Right atrium auricular region (tissue), 2 donors: ENCODE measurements at places on chromosomes 4 and X.

- H3K36me3 ChIP-seq, result no peaks in the 10 kb centered on the region
- H3K27me3 ChIP-seq, result no peaks in the 10 kb centered on the region
- H3K27ac ChIP-seq, result no peak overlapping the region
- no peak overlapping the region for H3K4me3 ChIP-seq
Measured at GRCh38 chr4:156191044-156191781, 237.5 kb upstream of the CTSO start.

DNA sequence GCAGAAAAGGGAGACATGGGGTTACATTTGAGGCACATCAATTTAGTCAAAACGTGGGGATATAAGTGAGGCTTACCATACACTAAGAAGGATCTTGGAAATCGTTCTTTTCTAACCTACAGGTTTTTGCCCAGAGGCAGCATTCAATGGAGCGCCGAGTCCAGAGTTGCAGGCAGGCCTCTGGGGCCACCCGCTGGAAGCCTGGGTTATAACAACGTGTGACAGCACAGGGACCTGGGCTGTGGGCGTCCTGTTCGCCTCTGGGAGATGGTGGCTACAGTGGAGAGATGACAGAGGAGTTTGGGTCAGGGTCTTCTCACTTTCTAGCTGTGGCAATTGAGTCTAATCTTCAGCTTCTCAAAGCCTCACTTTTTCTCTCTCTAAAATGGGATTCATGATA, 53.9 kb downstream of the ENPP6 start:
- H3K4me1 ChIP-seq, result no peaks in the 10 kb centered on the region
- DNase-seq, result peak; percentile 58

DNA sequence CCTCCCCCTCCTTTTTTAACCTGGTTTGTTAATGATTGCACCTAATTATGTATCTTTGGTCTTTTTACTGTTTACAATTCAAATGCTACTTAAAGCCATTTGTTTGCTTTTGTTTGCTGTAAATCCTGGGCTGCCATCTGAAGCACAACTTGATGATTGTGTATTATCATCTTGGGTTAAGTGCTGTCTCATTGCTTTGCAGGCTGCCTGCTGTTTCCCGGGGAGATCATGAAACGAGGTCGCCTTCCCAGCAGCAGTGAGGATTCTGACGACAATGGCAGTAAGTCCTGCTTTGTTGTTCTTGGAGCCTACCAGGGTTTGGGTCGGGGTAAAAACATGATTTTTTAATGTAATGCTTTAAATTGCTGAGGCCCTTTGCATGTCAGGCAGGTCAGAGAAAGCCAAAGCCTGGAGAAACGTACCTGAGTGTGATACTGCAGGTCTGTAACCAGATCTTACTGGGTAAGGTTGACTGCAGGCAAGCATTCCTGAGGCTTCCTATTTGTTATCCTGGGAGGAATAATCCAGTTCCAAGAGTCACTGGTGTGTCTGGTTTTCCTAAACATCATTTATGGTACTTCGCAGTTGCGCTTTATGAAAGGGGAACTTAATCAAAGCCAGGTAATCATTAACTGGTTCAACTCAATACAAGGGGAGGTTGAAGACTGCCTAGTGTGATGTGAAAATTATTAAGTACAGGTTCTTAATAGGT, 22.2 kb downstream of the JADE1 start:
- H3K27me3 ChIP-seq, result no peaks in the 10 kb centered on the region
- DNase-seq, result no peak
- peaks cover 13% of the 10 kb centered on the region for H3K36me3 ChIP-seq
- no peak overlapping the region for H3K4me3 ChIP-seq

DNA sequence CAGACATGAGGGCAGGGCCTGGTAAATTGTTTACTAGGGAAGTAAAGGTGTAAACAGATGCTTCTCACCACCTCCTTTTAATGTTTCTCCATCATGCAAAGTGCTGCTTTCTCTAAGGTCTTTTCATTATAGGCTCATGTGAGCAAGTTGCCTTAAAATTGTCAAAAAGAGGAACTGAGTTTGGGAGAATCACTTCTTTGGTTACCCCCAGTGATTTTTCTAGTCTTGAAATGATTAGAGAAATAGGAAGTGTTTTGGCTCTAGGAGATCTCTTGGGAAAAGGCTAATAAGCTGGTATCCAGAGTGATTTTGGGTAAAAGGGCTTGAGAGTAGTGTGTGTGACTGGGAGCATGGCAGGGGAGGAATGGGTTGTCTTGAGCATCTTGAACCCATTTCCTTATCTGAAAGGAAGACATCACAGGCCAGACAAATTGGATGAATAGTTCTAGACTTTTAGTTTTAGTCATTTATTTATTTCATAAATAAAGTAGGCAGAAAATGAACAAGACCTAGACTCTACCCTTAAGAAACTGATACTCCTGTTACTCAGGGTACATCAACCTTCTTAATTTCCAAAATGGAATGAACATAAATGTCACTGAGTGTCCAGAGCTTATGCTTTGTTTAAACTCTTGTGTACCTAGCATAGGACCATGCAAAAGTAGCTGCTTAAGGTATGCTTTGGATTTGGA, 14.2 kb downstream of the GRPR start:
- H3K36me3 ChIP-seq, result no peaks in the 10 kb centered on the region
- H3K4me3 ChIP-seq, result no peak overlapping the region
- no peaks in the 10 kb centered on the region for H3K27me3 ChIP-seq
- H3K4me1 ChIP-seq, result no peaks in the 10 kb centered on the region
- no peak for DNase-seq
- no peak overlapping the region for H3K27ac ChIP-seq

DNA sequence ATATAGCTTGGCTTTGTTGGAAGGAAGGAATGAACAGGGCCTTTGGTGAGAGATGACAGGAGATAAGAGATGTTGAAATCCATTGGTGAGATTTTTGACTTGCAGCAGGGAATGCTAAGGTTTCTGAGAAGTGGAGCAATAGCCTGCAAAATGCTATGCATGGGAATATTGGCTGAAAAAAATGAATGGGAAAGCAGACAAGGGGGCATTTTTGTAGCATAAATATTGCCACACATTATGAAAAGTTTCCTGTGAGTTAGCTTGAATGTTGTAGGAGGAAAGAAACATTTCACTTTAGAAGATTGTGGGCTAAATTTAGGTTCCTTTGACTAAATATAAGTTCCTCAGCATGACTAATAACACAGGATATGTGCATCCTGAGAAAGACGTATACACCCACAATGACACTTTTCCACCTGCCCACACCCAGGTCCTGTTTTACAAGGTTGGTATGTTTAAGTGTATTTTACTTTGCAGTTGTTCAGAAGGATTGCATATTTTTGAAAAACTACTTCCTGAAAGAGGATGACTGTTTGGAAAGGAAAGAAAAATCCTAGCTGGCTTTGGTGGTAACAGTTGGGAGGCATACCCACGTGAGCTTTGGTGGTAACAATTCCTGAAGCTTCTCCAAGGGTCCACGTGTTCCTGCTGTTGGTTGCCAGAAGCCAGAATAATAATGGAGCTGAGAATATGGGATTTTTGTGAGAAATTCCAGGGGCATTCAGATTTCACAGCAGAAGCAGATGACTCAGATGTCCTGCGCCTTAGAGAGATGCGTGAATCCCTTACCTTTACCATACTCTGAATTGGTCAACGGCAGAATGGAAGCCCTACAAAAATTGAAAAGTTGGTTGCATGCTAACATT, 28.5 kb downstream of the PHEX start:
- no peak overlapping the region for H3K27ac ChIP-seq
- no peaks in the 10 kb centered on the region for H3K4me1 ChIP-seq
- no peaks in the 10 kb centered on the region for H3K36me3 ChIP-seq
- no peak for DNase-seq

DNA sequence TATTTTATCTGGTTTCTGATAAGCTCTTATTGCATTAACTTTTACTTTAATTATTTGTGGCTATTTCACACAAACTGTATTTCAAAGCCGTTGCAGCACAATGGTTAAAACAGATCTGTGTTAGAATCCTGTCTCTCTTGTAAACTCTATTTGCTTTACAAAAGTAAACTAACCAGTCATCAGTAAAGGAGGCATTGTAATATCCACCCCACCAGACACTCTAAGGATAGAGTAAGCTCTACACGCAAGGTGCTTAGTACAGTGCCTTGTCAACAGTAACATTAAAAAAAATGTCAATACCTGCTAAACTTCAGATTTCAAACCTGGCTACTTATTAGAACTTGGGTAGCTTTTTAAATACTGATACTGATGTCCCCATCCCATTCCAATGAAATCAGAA, 228.4 kb downstream of the RCHY1 start:
- no peaks in the 10 kb centered on the region for H3K36me3 ChIP-seq
- H3K4me1 ChIP-seq, result no peaks in the 10 kb centered on the region
- H3K27ac ChIP-seq, result no peak overlapping the region
- no peaks in the 10 kb centered on the region for H3K27me3 ChIP-seq
- no peak for DNase-seq

DNA sequence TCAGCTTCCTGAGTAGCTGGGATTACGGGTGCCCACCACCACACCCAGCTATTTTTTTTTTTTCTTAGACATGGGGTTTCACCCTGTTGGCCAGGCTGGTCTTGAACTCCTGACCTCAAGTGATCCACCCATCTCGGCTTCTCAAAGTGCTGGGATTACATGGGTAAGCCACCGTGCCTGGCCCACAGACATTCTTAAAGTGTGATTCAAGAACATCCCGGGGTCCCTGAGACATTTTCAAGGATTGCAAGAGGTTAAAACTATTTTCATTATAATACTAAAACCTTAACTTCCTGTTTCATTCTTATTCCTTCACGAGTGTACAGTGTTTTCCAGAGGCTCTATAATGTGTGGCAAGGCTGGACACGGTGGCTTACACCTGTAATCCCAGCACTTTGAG, 318.7 kb downstream of the CAMK2D start:
- DNase-seq, result no peak
- no peak overlapping the region for H3K27ac ChIP-seq
- no peaks in the 10 kb centered on the region for H3K36me3 ChIP-seq
- peaks cover 24% of the 10 kb centered on the region for H3K4me1 ChIP-seq
- H3K27me3 ChIP-seq, result no peaks in the 10 kb centered on the region

GRCh38 chr4:118942465-118942864, 53.8 kb downstream of the SYNPO2 start:
- H3K4me3 ChIP-seq, result no peak overlapping the region
- no peak for DNase-seq
- no peaks in the 10 kb centered on the region for H3K36me3 ChIP-seq

DNA sequence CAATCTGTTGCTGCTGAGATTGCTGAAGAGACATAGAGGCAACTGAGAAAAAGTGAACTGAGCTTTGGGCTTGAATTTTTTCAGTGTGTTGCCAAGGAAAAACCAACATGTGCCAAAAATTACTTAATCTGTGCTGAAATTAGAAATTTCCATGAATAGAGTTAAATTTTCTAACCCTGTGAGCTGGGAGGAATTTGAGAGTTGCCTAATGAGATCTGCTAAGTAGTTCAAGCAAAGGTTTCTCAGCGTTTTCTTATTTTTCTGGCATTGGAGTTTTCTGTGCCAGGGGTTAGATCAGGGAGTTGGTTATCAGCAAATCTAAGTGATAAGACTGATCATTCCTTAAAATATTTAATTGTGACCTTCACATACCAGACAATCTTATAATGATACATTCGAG, 457.5 kb upstream of the GNPDA2 start:
- DNase-seq, result no peak
- no peaks in the 10 kb centered on the region for H3K36me3 ChIP-seq
- no peaks in the 10 kb centered on the region for H3K27me3 ChIP-seq
- no peak overlapping the region for H3K27ac ChIP-seq
- no peaks in the 10 kb centered on the region for H3K4me1 ChIP-seq
- H3K4me3 ChIP-seq, result no peak overlapping the region

DNA sequence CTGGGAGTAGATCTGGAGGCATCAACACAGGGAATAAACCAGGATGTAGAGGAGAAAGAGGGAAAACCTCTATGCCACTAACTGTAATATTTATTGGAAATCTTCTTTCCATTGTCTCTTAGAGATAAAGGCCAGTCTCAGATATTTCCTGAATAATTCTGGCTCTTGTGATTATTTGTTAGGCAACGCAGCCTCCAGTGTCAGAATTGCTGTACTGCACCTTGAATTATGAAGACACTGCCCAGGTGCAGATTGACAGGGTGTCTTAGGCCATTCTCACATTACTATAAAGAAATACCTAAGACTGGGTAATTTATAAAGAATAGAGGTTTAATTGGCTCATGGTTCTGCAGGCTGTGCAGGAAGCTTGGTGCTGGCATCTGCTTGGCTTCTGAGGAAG, 100.7 kb upstream of the ZDHHC15 start:
- H3K27me3 ChIP-seq, result no peaks in the 10 kb centered on the region
- H3K4me1 ChIP-seq, result no peaks in the 10 kb centered on the region
- no peak overlapping the region for H3K27ac ChIP-seq
- H3K4me3 ChIP-seq, result no peak overlapping the region
- no peaks in the 10 kb centered on the region for H3K36me3 ChIP-seq

DNA sequence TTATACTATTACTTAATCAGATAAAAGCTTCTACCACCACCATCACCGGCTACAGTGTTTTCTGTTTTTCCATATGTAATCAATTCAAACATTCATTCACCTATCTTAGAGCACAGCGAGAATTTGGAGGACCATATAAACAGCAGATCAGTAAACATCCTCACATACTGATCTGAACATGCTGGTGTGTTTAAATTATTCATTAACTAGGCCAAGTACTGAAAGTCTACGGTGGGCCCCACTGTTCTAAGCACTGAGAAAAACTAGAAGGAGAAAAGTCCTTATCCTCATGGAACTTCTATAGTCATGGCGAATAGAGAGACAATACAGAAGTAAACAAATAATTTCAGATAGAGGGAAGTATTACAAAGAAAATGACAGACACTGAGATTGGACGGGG, 176.6 kb downstream of the NR3C2 start:
- H3K27me3 ChIP-seq, result no peaks in the 10 kb centered on the region
- DNase-seq, result no peak
- H3K4me3 ChIP-seq, result no peak overlapping the region
- H3K27ac ChIP-seq, result no peak overlapping the region

- no peaks in the 10 kb centered on the region for H3K27me3 ChIP-seq
- no peak overlapping the region for H3K4me3 ChIP-seq
- no peak overlapping the region for H3K27ac ChIP-seq
- no peaks in the 10 kb centered on the region for H3K36me3 ChIP-seq
- H3K4me1 ChIP-seq, result no peaks in the 10 kb centered on the region
Measured at GRCh38 chr4:18291256-18291655, 269.7 kb upstream of the LCORL start.

- H3K4me1 ChIP-seq, result no peaks in the 10 kb centered on the region
- H3K4me3 ChIP-seq, result no peak overlapping the region
- no peaks in the 10 kb centered on the region for H3K36me3 ChIP-seq
Measured at GRCh38 chr4:112901962-112902411, 147.5 kb upstream of the ANK2 start.

DNA sequence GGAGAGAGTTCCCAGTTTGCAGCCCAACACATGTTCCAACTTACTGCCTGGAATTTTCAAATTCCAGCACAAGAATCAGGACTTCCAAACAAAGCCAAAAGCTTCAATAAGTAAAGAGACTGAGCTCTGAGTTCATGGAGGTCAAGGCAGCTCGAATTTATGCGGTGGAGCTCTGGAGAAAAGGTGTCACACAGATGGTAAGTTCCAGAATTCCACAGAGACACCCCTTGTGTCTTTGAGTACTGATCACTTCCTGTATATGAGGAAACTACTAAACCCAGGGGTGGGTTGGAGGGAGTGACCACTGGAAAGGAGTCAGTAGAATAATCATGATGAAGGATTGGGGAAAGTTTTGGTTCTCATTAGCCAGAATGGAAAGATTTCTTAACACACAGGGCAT, 118.5 kb upstream of the GUCY1A1 start:
- no peaks in the 10 kb centered on the region for H3K36me3 ChIP-seq
- H3K27me3 ChIP-seq, result no peaks in the 10 kb centered on the region
- no peaks in the 10 kb centered on the region for H3K4me1 ChIP-seq
- DNase-seq, result no peak
- no peak overlapping the region for H3K27ac ChIP-seq
- no peak overlapping the region for H3K4me3 ChIP-seq

- no peaks in the 10 kb centered on the region for H3K27me3 ChIP-seq
- H3K27ac ChIP-seq, result no peak overlapping the region
- H3K4me1 ChIP-seq, result no peaks in the 10 kb centered on the region
- H3K4me3 ChIP-seq, result no peak overlapping the region
Measured at GRCh38 chr4:187715466-187715865, 280.1 kb upstream of the ZFP42 start.
